ENCODE measurements at places on chromosomes 1 and 21. TPM values are rescaled to one million over a fixed set of nuclear protein-coding genes. Genes with fewer than 3 reads are reported as not detected.

The UMODL1 gene
- total RNA-seq, result 0.49 TPM

The KRTAP24-1 gene
- not detected for total RNA-seq

The FOXO6 gene
- total RNA-seq, result 0.43 TPM

The FAM131C gene
- not detected for total RNA-seq

The TGFB2 gene
- total RNA-seq, result 19.8 TPM

The PGLYRP3 gene
- not detected for total RNA-seq

The CLCNKA gene
- not detected for total RNA-seq

- DNase-seq, result no peak
Observed at GRCh38 chr1:160961419-160961818, 6.8 kb upstream of the ITLN2 start.

DNA sequence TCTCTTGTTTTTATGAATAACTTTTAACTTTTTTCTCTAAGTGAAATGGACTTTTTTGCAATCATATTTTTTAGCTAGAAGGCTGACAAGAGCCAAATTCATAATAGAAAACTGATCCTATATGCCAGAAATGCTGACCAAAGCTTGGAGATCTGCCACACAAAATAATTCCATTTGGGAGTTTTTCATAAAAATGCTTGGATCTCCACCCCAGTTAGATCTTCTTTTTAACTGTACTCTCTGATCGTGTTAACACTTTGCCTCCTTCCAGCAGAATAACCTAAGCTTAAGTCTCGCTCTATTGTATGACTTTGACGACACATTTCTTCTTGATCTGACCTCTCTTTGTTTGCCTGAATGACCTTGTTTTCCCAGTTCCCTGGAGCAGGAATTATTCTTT, 16.8 kb downstream of the FLG2 start:
- no peak for DNase-seq

DNA sequence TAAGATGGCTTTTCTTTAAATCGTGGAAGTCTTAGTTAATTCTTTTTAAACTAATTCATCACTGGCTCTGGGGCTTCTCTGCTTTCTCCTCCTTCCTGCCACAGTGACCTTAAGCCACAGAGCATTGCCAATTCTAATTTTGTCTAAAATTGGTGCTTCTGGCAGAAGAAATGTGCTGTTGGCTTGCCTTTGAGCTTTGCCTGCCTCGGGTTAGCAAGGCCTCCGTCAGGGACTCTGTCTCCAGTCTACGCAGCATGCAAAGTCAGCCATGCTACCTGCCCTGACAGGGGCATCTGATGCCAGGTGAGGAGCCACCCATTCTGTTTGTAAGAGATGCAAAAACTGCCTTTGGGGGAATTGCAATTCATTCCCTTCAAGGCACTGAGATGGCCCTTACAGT, 25.2 kb downstream of the CLDN14 start:
- DNase-seq, result no peak

DNA sequence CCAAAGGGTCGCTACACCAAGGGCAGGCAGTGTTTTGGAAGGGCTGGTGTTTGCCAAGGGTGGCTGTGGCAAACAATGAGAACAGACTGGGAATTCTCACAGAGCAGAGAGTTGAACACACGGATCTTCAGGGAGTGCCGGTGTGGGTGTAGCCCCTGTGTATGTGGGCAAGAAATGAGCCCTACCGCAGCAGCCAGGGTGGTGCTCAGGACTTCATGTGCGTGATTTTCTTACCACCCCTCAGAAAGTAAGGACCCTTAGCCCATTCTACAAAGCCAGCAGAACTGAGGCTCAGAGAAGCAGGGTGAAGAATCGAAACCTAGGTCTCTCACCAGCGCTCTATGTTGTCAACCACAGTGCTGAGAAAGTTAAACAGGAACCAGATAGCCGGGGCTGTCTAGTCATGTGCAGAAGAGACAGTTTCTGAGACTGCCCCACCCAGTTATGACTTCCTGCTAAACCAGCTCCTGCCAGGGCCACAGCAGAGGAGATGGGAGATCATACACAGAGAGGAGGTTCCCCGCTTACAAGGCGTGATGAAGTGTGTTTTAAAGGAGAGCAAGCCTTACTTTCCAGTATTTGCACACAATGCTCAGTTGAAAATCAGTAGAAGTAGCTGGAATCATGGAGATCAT, 21.9 kb upstream of the MORC3 start:
- DNase-seq, result peak; percentile 52

GRCh38 chr1:29966526-29967045, 730.3 kb downstream of the PTPRU start:
- DNase-seq, result no peak

- no peak for DNase-seq
Observed at GRCh38 chr1:172719066-172719627, 60.2 kb downstream of the FASLG start.

GRCh38 chr1:74465193-74465681, 47.2 kb downstream of the LRRC53 start:
- DNase-seq, result peak; percentile 57

GRCh38 chr1:186191511-186191910, 183.5 kb downstream of the TPR start:
- no peak for DNase-seq

DNA sequence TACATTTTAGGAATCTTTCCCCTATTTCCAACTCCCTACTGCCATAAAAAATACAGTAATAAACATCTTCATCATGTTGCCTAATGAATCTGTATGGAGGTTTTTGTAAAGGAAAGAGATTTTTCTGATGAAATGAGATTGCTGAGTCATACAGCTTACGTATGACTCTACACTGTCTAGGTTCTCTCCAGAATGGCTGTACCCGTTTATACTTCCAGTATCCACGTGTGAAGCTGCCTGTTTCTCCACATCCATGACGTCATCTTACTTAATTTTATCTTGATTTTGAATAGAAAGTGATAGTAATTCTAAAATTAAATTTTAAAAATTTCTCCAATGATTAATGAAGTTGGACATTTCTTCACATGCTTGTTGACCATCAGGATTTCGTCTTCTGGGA, 103.7 kb downstream of the COQ8A start:
- no peak for DNase-seq

- DNase-seq, result no peak
Observed at GRCh38 chr1:92380867-92381266, 82.0 kb downstream of the RPAP2 start.

DNA sequence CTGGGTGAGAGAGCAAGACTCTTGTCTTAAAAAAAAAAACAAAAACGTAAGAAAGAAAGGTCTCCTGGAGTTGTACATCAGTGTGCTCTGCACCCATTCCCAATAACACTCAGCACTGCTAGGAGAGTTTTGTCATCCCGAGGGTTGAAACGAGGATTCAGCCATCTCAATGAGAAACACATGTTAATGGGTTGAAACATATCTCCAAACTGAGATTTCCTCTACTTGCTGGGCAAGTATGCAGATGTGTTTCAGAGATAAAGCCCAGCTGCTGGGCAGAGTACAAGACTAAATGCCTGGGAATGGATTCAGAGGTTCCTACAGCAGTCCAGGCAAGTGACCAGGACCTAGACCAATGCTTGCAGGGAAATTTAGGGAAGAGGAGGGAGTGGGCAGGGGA, 2.6 kb upstream of the MFN2 start:
- no peak for DNase-seq

DNA sequence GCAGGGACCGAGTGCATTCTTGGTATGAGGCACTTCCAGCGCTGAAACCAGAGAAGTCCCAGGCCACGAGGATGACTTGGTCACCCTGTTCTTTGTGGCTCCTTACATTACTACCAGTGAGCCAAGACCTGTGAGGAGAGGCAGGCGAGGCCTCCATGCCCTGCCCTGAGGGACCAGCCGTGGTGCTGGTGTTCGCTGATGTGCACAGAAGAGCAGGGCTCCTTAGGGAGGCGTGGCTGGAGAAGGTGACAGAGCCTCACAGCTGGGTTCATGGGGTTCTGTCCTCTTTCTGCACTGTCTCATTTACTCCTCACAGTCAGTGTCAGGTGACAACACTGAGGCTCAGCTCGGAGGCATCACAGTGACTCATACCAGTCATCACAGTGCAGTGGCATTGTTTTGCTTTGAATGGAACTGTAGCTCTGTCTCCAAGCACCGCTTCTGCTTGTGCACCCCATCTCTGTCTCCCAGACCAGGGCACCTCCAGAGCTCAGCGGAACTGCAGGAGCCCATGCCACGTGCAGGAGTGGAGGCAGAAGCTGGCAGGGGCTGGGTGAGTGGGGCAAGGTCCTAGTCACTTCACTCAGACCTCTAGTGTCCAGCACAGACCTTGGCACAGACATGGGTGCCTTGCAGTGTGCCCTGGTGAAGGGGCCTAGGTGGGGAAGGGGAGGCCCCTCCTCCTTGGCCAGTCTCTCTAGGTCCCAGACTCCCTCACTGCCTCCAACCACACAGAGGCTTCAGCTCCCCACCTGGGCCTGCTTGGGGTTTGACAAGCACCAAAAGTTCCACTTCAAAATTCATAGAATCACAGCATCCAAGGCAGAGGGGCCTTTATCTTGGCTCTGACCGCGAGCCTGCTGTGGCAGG, 310.9 kb downstream of the MATN1 start:
- peak; percentile 50 for DNase-seq

DNA sequence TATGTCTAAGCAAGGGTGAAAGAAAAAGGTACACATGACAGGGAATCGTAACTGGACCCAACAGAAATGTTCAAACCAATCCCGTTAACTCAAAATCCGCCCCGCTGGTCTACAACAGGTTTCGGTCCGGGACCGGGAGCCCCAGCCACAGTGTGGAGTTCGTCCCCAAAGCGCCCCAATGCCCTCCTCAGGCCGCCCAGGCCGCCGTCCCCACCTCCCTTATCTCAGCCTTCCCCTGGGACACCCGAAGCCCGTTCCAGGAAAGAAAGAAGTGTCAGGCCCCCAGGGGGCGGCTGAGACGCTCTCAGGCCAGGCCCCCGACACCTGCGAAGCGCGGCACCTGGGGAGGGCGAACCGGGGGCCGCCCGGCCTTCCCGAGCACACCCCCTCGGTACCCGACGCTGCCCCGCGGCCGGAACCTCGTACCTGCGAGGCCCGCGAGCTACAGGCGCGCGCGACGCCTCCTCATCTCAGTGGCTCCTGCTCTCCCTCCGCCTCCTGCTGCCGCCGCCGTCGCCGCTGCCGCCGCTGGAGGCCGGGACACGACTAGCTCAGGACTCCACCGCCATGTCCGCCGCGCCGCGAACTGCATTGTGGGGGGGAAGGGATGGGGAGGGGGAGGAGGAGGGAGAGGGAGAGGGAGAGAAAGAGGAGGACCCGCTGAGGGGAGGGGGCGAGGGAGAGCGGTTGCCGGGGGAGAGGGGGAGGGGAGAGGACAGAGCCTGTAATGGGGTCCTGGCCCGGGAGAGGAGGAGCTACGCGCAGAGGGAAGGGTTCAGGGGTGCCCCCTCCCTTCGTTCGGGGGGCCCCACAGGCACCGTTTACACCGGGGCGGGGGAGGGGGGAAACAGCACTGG, at the start of gene TUT4:
TSS of gene TUT4 (minus strand) at position 588 of the 857 bp plus-strand sequence. CDS start 26,812 bp downstream, outside the sequence.
- peak; percentile 91 for DNase-seq

DNA sequence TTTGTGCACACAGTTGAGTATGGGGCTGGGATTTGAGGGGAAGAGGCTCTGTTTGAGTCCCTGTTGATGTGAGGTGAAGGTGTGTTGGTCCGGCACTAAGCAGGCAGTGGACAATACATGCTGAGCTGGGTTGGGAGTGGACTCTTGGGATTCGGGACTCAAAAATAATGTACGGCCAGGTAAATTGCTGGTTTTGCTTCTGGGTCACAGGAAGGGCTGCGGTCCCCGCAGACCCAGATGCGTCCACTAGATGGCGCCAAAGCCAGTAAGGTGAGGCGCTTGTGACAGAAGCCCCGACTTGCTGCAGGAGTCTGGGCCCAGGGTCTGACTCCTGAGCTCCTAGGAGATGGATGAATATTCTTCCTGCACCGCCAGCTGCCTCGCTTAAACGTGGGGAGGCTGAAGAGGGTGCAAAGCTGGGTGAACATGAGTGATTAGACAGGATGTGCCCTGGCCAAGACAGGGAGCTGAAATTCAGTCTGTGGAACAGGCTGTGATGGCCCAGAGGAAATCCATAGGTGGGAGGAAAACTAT, 61.4 kb downstream of the ACBD3 start:
- DNase-seq, result peak; percentile 93

DNA sequence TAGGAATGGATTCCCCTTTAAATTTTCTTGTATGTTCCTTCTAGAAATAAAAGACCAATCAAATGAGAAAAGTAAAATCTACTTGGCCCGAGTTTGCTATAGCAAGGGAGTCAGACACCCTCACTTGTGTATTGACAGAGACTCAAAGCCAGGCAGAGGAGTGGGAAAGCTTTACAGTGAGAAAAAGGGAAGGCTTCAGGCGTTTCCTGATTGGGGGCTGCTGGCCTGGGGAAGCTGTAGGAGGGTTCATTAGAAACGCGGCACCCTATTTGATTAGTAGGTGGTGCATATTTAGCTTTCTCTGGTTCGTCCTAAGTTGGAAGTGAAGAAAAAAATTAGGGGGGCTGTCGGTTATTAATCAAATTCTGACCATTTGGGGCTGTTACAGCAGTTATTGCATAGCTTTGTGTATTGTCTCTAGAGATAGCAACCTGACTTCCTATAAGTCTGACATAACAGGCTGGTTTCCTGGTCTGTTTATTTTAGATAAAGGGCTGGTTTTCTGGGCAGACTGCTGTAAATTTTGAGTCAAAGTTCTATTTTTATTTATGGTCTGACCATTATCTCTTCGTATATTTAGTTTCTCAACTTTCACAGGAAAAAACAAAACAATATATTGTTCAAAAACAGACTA, 10.0 kb downstream of the SLC25A24 start:
- DNase-seq, result no peak

DNA sequence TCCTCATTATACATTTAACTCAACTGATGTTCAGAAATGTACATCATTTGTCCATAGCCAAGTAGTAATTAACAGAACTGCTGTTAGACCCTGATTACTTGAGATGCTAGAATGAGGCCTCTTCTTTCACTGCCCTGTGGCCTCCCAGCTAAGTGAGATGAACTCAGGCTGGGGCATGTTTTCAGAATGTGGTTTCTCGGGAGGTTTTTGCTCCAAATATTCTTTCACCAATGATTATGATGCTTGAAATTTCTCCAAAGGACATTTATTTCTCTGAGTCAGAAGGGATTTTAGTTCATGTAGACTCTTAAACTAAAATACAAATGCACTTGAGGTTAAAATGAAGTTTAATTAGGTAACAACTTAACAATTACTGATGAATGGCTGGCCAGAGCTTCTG, 34.6 kb upstream of the ADAMTS5 start:
- DNase-seq, result no peak

DNA sequence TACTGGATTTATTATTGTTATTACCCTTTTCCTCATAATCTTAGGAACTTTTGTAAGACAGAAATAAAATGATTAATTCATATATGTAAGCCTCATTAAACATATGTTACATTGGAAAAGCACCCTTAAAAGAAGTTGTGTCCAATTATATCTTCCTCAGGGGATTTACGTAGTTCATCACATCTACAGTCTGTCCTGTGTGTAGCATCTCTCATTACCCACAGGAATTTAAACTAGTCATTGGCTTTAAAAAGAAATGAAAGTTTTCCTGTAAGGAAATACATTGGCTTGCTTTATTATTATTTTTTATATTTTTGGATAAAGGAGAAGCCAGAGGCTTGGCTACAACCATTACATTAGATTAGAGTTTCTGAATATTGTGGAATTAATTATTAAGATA, 56.1 kb downstream of the SWT1 start:
- DNase-seq, result no peak

GRCh38 chr1:52602856-52603600, 857 bp downstream of the GPX7 start:
- DNase-seq, result no peak

Data from upper lobe of right lung (tissue), 1 donor.